ENCODE measurements at places on chromosomes 16 and 17.

GRCh38 chr17:28745786-28746411 is 2.1 kb downstream of the TRAF4 start:
- no peak for DNase-seq

- no peak for DNase-seq
Measured at GRCh38 chr16:27322858-27323780, 9.3 kb downstream of the IL4R start.

DNA sequence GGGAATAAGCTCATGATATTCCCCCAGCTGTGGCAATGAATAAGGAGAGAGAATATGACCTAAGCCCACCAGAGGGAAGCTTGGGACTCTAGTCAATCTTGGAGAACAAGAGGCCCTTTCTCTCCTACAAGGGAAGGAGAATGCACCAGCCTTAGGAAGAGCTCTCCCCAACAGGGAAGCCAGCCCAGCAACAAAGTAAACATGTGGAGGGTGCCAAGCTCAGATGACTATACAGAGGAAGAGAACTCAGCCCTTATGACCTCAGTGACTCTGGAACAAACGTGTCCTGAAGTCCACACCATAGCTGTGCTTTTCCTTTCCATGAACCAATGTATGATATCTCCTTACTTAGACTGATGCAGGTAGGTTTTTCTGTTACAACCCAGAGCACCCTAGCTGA is 219.7 kb downstream of the GSG1L start:
- no peak for DNase-seq

GRCh38 chr16:49713770-49714169 is 142.1 kb downstream of the ZNF423 start:
- no peak for DNase-seq

DNA sequence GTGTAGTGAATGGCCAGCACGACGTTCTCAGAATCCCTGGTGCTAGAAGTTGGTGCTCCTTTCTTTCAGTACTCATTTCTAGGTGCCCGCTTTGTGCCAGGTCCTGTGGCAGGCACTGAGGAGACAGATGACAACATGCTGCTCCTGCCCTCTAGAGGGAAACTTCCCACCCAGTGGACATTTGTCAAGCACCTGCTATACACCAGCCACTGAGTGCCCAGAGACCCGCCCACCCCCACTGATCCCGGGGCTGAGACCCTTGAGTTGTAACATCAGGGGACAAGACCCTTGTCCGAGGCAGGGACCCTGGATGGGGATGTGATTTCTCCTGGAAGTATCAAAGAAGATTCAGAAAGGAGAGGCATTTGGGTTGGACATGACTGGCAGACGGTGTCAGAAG is 25.1 kb downstream of the UNC13D start:
- DNase-seq: no peak

GRCh38 chr17:76138234-76138895 is 2.7 kb downstream of the FOXJ1 start:
- DNase-seq: no peak

GRCh38 chr17:76558198-76559095 is 18.6 kb downstream of the PRCD start:
- no peak for DNase-seq

- DNase-seq: no peak
Measured at GRCh38 chr17:58043221-58044181, 36.5 kb upstream of the SRSF1 start.

DNA sequence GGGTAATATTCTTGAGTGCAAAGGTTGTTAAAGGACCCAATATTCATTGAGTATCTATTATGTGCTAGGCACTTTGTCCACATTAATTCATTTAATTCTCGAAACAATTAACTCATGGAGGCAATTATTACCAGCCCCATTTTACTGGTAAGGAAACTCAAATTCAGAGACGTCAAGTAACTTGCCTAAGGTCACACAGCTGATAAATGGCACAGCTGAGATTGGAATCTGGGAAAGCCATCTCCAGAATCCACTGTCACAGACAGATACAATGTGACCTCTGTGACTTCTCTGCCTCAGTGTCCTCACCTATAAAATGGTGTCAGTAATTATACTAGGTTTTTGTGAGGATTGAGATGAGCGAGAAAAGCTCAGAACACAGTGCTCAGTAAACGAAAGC is 320.8 kb upstream of the ZFHX3 start:
- no peak for DNase-seq

GRCh38 chr16:66916518-66916917 is 2.2 kb downstream of the CDH16 start:
- DNase-seq: no peak

DNA sequence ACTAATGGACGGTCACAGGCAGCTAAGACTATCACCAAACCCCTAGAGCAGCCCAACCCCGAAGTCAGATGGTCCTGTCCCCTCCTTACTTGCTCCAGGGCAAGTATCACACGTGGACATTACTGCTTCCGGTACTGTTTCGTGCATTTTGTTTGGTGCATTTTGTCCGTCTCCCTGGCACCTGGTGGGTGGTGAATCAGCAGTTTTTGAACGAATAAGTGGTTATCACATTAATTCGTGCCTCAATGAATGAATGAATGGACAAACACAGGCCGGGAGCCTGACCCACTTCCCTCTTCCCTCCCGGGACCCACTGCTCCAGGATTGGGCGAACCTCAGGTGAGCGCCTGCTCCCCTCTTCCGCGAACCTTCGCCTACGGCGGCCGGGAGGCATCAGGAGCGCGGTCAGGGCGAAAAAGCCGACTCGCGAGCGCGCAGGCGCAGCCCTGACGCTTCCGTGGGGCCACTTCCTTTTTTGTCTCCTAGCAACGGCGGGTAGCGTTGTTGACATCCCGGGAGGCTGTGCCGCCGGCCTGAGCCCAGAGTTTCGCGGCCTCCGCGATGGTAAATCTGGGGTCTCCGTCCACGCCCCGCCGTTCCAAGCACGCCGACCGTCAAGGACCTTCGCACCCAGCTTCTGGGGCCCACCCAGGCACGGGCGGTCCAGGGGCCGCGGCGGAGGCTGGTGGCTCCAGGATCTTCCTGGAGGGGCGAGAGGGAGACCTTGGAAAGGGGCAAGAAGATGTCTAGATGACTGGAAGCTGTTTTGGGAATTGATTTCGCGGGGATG is at the start of gene DYNLRB2:
Gene DYNLRB2 (plus strand): TSS at position 478 of the 790 bp plus-strand sequence. CDS start 84 bp downstream, at position 562.
- DNase-seq: no peak

- no peak for DNase-seq
Measured at GRCh38 chr17:39094607-39095308, 56.7 kb downstream of the PLXDC1 start.

DNA sequence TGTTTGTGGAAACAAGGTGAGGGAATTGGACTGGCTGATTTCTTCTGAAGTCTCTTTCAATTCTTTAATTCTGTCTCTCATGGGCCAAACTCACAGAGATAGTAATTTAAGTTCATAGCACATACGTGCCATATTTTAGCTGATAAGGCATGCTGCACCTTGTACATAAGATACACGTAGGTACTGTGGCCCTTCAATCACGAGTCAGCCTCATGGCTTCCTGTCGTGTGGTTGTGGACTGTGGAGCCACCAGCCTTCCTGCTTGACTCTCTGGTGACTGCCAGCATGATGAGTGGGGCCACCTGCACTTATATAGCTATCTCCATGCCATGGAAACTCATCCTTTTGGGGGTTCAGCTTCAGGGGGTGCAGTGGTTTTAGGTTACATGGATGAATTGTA is 25.1 kb downstream of the KSR1 start:
- DNase-seq: no peak

DNA sequence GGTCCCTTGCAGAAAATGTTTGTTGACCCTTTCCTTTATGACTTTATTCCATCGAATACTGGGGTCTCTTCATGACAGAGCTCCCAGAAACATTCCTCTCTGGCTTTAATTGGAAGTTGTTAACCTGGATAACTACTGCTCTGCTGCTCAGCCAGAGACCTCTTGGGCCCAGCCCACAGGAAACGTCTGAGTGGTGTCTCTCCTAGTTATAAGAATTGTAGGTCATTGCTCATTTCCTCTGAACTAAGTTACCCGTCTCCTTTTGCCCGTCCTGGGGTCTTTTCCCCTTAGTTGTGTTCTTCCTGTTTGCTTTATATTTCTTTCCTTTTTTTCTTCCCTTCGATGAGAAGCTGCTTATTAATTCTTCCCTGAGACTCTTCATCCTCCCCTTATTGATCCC is 9.0 kb downstream of the MAP2K6 start:
- no peak for DNase-seq

DNA sequence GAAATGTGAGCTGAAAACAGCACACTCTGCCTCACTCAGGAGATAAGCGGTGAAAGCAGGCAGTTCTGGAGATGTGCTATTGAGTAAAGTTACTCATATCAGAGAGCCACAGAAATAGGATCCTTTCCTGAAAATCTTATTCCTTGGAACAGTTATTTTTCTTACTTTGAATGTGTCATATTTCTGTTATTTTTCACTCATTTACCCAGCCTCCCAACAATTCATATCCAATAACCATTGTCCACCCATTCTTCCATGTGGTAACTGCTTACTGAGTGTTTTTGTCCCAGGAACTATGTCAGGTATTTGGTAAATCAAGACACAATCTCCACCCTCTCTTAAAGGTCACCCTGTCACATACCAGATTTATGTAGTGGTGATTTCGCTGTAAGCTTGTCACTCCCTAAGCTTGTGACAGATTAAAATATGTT is 144.9 kb downstream of the PARN start:
- DNase-seq: no peak

GRCh38 chr17:82047914-82048570 is 3.6 kb downstream of the RFNG start:
- no peak for DNase-seq

DNA sequence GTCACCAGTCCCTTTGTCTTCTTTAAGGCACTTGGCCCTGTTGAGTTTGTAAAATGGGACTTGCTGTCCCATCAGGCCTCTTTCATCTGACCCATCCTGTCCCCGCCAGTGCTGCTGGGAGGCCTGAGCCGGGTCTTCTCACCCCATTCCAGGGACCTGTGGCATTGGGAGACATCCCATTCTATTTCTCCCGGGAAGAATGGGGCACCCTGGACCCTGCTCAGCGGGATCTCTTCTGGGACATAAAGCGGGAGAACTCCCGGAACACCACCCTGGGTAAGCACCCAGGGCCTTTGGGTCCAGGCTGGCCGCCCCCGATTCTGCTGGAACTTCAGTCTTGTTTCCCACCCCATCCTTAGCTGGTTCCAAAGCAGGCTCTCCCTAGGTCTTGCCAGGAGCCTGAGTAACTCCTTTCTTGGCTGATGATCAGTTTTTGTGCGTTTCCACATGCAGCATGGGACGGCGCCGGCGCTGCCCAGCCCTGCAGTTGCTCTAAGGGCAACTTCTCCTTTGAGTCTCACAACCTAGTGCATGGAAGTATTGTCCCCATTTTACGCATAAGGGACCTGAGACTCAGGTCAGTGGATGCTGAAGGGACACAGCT is 4.1 kb downstream of the ZNF213 start:
- DNase-seq: no peak

DNA sequence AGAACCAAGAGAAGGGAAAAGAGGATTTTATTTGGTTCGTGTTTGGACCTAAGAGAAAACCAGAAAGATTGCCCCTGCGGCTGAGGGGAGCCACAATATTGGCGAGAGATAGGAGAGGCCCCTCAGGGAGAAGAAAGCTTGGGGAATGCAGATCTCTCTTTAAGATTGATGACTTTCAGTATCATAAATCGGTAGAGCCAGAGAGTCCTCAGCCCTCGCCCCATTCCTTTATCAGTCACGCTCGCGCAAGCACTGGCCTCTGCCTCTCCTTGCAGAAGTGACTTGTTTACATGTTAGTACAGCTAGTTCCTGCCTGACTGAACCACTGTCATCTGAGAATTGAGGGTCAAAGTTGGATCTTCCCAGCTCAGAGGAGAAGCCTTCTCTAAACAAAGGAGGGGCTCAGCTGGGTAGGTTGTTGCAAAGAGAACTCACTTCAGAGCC is 21.5 kb upstream of the KRT19 start:
- DNase-seq: no peak

DNA sequence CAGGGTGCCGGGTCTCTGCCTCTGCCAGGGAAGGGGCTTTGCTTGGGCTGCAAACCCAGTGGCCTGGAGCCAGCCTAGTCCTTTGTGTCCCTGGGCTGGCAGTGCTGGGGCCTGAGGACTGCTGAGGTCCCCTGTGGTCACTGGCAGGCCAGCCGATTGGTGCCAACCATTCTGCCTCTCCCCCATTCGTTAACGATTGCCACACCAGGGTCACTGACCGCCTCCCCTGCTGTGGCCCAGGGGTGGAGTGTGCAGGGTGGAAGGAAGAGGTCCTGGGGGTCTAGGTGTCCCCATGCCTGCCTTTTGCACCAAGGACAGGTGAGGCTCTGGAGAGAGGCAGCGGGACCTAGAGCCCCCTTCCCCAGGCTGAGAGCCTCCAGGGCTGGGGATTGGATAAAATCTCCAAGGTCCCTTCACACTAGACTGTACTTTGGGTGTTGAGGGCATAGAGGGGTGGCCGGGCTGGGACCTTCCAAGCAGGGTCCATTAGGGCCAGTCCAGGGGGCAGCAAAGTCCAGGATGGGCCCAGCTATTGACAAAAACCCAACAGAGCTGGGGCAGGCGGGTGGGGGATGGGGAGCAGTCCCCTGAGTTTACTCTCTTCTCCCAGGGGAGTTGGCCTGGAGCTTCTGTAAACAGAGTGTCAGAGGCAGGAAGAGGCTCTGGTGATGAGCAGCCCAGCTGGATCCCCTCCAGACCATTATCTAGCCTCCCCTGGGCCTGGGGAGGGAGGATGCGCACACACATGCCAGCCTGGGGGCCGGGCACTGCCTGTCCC is 1.1 kb downstream of the VASN start:
- no peak for DNase-seq

DNA sequence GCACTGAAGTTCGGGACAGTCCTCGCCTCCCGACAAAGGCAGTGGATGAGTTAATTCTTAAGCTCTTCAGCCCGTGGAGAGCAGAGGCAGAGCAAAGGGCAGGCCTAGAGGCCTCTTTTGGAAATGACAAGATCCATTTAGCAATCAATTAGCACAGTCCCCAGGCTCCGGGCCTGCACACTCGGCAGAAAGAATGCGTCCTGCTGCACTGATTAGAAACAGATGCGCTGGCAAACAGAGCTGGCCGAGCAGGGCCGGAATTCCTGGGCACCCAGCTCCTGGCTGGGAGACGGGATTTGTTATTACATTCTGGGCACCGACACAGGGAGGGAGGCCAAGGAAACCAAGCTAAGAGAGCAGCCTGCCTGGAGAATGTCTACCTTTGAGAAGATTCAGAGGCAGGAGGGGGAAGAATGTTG is 162.9 kb downstream of the COPRS start:
- no peak for DNase-seq

DNA sequence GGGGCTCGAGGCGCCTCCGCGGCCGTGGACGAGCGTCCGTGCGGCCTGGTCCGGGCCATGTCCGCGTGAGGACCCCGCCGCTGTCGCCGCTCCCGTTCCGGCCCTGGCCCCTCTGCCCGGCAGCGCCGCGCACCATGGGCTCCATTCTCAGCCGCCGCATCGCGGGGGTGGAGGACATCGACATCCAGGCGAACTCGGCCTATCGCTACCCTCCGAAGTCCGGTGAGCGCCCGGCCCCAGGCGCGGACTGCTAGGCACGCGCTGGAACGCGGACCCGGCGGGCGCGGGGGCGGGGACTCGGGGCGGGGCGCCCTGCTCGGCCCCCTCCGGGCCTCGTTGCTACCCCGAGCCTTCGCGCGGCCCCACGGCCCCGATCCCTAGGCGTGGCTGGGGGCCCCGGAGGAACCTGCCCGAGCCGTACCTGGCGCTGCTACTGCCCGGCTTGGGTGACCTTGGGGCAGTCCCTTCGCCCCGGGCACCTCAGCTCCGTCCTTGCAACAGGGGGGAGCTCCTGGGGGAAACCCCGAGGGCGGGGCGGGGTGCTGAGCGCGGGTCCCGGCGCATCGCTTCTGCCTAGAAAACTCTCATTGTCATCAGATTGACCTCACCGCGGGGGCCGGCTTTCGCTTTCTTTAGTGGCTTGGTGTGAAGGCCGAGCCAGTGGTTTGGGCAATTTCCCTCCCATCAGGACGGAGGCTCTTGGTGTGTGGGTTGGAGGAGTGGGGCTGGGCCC is 367 bp downstream of the MGRN1 start:
- DNase-seq: no peak

GRCh38 chr16:82533189-82533588 is 93.6 kb upstream of the CDH13 start:
- DNase-seq: no peak

Measured in NCI-H1048 (cell line).